ENCODE measurements at places on chromosomes 2 and 18. TPM values are rescaled to one million over a fixed set of nuclear protein-coding genes. Genes with fewer than 3 reads are reported as not detected.

Gene PLCD4
- total RNA-seq = 0.10 TPM

Gene DSEL
- 0.15 TPM for total RNA-seq

Gene FN1
- 2.2 TPM for total RNA-seq

Gene SPP2
- not detected for total RNA-seq

Gene USP40
- total RNA-seq = 17.1 TPM

Gene SERPINB4
- not detected for total RNA-seq

All from activated CD4-positive, alpha-beta memory T cell treated with anti-CD3 and anti-CD28 coated beads, Interleukin-2, amount 10 ng/mL, durations not matched to agents 7 days and 5 days (primary cell).